ENCODE measurements at places on chromosomes 6 and 20.

DNA sequence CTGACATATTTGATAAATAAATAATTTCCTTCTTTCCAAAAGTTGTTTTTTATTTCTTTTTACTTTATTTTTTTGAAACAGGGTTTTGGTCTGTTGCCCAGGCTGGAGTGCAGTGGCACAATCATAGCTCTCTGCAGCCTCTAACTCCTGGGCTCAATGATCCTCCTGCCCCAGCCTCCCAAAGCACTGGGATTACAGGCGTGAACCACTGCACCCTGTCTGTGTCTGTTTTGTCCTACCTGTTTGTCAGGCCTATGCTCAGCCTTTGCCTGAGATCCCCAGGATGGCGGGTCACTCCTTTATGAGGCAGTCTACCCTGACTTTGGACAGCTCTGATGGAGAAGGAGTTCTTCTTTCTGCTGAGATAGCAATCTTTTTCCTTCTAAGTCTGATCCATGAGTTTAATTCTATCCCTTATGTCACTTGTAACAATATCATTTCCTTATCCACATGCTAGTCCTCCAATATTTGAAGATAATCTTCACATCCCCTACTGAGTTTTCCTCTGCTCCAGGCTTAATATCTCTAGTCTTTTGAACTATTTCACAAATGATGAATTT, 14.4 kb upstream of the SLC16A10 start:
- no peak for DNase-seq

GRCh38 chr6:130947464-130947863, 115.6 kb downstream of the EPB41L2 start:
- no peak for DNase-seq

- DNase-seq, result peak; percentile 76
Observed at GRCh38 chr6:122722746-122723145, 56.8 kb upstream of the FABP7 start.

DNA sequence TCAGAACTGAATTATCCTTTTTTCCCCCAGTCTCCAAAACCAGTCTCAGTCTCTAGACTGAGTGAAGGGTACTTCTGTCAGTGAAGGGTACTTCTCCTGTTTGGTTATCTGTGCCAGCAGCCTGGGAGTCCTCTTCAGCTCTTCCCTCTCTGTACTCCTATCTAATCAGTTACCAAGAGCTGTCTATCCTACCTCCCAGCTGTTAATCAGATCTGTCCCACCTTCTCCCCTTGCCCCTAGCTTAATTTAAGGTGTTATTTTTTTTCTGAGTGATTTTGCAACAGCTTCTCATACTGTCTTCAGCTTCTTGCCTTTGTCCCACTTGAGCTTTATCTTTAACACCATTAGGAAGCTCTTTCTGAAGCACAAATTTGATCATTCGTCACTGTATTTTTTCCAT, 491.9 kb upstream of the SOX4 start:
- no peak for DNase-seq

DNA sequence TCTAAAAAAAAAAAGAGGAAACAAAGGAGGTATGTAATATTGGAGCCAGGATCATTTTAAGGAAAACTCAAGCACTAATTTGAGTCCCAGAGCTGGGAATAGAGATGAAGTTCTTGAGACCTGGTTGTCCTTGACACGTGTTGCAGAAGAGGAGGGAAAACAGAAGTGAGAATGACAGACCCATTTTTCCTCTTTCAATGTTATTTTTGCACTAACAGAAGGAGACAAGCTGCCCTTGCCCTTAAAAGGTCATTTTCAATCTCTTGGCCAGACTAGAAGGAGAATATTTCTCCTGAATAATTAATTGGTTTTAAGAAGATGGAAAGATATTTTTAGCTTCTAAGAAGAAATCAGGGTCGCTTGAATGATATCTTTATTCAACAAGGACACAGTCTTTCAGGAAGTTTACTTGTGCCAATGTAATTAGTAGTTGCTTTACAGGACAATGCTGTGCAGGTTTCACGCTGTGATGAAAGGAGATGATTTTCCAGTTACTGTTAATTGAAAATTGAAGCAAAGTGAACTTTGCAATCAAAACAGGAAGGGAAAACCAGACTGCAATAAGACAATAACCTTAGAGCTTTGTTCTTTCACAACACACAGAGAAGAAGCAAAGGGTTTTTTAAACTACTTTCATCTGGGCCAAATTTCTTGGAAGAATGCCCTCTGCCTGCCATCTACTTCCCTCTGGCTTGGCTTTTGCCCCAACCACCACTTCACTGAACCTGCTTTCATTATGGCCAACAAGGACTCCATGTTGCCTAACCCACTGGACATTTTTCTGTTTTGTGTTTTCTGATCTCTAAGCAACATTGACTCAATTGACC, 107.8 kb upstream of the SHLD1 start:
- peak; percentile 98 for DNase-seq

GRCh38 chr20:10724449-10725173, 50.8 kb upstream of the JAG1 start:
- DNase-seq, result no peak
